ENCODE measurements at places on chromosomes 3 and 15. TPM values are rescaled to one million over a fixed set of nuclear protein-coding genes. Genes with fewer than 3 reads are reported as not detected.

DNA sequence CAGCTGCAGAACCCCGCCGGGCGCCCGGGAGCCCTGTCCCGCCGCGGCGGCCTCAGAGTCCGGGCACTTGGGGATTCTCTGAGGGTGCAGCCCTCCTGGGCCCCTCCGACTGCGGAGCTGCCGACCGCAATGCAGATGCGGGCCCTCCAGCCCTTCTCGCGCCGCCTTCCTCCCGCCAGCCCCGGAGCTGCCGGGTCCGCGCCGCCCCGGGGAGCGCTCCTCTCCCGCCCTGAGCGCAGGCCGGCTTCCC is 320 bp upstream of the ACAN start:
- H3K27me3 ChIP-seq, result no peaks in the 10 kb centered on the region
- H3K4me1 ChIP-seq, result peaks cover 4% of the 10 kb centered on the region
- no peak overlapping the region for H3K27ac ChIP-seq
- no peak for DNase-seq
- H3K36me3 ChIP-seq, result no peaks in the 10 kb centered on the region
- no peak overlapping the region for H3K4me3 ChIP-seq

CHRNA7 gene
- 4.4 TPM for total RNA-seq

GRCh38 chr3:162170581-162170980 is 674.0 kb downstream of the OTOL1 start:
- H3K4me1 ChIP-seq, result no peaks in the 10 kb centered on the region
- H3K4me3 ChIP-seq, result no peak overlapping the region
- no peak overlapping the region for H3K27ac ChIP-seq
- H3K27me3 ChIP-seq, result no peaks in the 10 kb centered on the region
- no peaks in the 10 kb centered on the region for H3K36me3 ChIP-seq

DNA sequence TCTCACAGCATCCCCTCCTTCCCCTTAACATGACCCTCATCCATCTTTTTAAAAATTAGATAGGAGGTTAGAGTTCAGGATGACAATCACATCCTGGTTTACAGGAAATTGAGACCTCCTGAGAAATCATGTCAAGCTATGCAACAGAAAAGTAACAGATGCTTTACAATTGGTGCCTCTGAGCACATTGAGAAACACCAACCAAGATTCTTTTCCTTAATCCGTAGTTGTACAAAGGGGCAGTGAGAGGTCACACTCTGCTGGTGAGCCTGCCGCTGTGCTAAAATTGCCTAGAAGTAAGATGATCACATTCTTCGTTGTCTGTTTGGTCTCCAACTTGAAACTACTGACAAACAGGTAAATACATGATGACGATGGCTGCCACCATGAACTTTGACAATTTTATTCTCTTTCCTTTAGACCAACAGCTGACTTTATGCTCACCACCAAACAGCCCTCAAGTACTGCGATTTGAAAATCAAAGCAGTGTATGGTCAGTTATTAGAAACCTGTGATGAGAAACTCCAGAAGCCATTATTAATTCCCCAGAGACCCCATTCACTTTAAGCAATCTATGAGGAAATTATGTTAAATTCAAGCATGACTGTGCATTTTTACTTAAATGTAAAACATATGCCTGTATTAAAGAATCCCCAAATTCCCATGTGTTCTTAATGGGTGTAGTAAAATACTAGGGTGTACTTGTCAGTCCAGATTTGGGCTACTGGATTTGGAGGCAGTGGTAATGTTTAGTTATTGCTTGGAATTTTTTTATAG is 210.7 kb upstream of the UBE2E1 start:
- no peaks in the 10 kb centered on the region for H3K27me3 ChIP-seq
- no peaks in the 10 kb centered on the region for H3K36me3 ChIP-seq
- H3K4me1 ChIP-seq, result no peaks in the 10 kb centered on the region
- DNase-seq, result no peak
- no peak overlapping the region for H3K4me3 ChIP-seq
- no peak overlapping the region for H3K27ac ChIP-seq

GRCh38 chr3:5437296-5437782 is 249.8 kb downstream of the EDEM1 start:
- H3K27me3 ChIP-seq, result no peaks in the 10 kb centered on the region
- no peaks in the 10 kb centered on the region for H3K36me3 ChIP-seq
- H3K27ac ChIP-seq, result no peak overlapping the region
- no peak overlapping the region for H3K4me3 ChIP-seq
- DNase-seq, result no peak

GRCh38 chr3:144840866-144841265 is 869.2 kb downstream of the DIPK2A start:
- DNase-seq, result no peak
- no peaks in the 10 kb centered on the region for H3K36me3 ChIP-seq
- no peaks in the 10 kb centered on the region for H3K4me1 ChIP-seq
- no peak overlapping the region for H3K27ac ChIP-seq
- H3K27me3 ChIP-seq, result no peaks in the 10 kb centered on the region
- H3K4me3 ChIP-seq, result no peak overlapping the region

DNA sequence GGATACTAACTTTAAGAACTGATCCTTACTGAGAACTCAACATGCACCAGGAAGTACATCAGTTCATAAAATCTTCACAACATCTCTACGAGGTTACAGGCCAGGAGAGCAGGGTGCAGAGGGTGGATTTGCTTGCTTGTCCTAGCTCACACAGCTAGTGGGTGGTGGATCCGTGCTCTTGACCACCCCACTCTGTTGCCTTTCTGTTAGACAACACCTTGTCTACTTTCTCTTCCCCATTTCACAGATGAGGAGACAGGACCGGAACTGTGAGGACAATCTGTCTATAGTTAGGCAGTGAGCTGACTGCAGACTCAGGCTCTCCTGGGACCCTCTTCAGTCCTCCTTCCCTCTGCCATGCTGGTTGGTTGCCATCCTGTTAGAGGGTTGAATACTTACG is 221.7 kb upstream of the TLE3 start:
- H3K4me1 ChIP-seq, result peaks cover 3% of the 10 kb centered on the region
- no peaks in the 10 kb centered on the region for H3K36me3 ChIP-seq
- no peak overlapping the region for H3K4me3 ChIP-seq
- no peak for DNase-seq
- H3K27ac ChIP-seq, result no peak overlapping the region

DNA sequence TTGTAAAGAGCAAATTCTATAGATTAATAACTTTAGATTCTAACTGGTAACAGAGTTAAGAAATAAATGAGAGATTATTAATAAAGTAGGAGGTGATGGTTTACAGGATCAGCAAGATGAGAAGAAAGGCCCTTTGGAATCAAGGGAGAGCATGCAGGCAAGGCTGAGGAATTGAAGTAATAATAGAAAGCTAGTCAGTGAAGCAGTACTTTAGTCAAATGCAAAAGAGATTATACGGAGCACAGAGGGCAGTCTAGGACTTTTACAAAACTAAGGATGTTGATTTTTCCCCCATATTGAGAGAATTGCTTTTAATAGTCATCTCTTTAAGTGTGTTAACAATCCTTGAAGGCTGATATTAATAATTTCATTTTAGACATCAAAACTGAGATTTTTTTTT is 146.4 kb downstream of the ROBO2 start:
- no peak overlapping the region for H3K4me3 ChIP-seq
- no peak overlapping the region for H3K27ac ChIP-seq
- no peaks in the 10 kb centered on the region for H3K27me3 ChIP-seq
- no peaks in the 10 kb centered on the region for H3K4me1 ChIP-seq
- H3K36me3 ChIP-seq, result no peaks in the 10 kb centered on the region

- peaks cover 56% of the 10 kb centered on the region for H3K4me1 ChIP-seq
- no peak overlapping the region for H3K4me3 ChIP-seq
- no peak for DNase-seq
- H3K36me3 ChIP-seq, result no peaks in the 10 kb centered on the region
- H3K27me3 ChIP-seq, result no peaks in the 10 kb centered on the region
Observed at GRCh38 chr15:45646220-45646619, 11.4 kb downstream of the SQOR start.

DNA sequence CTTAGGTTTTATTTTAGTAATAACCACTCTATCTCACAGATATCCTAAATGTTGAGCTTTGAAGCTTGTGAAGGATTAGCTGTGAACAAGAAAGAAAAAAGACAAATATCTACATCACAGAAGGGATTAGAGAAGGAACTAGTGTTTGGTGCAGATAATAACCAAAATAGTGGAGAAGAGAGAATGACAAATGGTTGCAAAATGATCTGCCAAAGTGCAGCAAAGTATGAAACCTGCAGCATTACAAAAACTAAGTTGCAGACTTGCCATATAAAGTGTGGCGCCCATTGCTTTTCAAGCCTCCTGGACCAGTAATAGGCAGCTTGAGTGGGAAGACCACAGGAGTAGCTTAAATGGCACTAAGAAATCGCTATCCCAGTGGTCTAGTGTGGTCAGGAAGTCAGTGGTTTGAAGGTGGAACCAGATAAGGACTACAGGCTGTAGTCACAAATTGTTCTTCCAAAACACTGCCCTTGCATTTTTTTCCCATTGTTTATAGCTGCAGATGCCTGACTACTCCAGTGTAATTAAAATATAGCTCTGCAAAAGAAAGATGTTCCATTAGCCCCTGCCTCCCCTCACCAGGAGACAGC is 20.7 kb downstream of the TPM1 start:
- DNase-seq, result no peak
- H3K4me1 ChIP-seq, result no peaks in the 10 kb centered on the region
- no peak overlapping the region for H3K4me3 ChIP-seq
- H3K27ac ChIP-seq, result no peak overlapping the region

DNA sequence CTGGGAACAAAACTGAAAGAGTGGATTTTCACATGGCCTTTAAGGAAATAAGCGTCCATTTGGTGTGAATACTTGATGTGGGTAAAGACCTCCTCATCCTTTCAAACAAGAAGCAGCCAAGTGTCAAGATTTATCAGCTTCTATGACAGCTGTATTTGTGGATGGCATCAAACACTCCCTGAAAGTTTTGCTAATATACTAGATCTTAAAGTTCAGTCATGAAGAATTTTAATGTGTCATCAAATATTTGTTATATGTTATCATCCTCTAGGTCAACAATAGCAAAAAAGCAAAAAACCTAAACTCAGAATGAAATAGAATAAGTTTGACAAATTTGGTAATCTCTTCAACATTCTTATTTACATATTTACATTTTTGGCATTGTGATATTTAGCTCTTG is 29.1 kb upstream of the LYSMD4 start:
- no peaks in the 10 kb centered on the region for H3K27me3 ChIP-seq
- no peak overlapping the region for H3K4me3 ChIP-seq
- no peak overlapping the region for H3K27ac ChIP-seq
- H3K36me3 ChIP-seq, result no peaks in the 10 kb centered on the region
- no peak for DNase-seq

LCTL gene
- total RNA-seq, result not detected

GRCh38 chr15:54917312-54917711 is 279.4 kb downstream of the RSL24D1 start:
- no peak overlapping the region for H3K27ac ChIP-seq
- no peaks in the 10 kb centered on the region for H3K36me3 ChIP-seq
- H3K4me1 ChIP-seq, result no peaks in the 10 kb centered on the region
- H3K4me3 ChIP-seq, result no peak overlapping the region
- DNase-seq, result no peak

DNA sequence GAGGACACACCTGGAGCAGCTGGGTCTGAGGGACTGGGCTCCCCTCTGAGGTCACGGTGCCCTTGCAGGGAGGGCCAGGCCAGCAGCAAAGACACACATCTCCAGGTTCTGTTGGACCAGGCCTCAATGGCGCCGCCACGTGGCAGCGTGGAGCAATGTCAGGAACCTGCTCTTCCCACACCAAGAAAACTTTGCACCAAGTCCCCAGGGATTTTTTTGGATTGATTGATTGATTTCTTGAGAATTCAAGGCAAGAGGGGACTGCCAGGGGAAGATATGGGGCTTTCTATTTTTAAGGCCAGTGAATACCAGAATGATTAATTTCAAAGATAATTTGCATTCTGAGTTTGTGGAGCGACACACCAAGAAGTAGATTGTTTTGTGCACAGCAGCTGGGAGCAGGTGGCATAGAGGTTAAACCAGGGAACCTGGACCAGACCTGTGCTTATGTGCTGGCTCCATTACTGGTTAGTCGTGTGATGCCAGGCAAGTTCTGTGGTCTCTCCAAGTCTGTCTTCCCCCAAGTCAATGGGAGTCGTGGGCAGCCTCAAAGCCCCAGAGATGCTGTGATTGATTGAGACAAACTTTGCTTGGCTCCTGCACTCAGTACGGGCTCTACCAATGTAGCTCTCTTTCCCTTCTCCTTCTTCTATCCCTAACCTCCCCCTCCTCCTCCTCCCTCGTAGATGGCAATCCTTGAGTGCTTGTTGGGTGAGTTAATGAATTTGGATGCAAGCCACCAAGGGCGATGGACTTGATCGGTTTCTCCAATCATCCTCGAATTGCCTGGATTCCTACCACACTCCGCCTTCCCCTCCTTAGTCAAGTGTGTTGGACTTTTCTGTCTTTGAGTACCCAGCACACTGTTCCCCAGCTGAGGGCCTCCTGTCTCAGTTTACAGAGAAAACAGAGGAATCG is 96.2 kb upstream of the TRPM1 start:
- no peaks in the 10 kb centered on the region for H3K4me1 ChIP-seq
- H3K27me3 ChIP-seq, result no peaks in the 10 kb centered on the region
- H3K36me3 ChIP-seq, result no peaks in the 10 kb centered on the region
- no peak overlapping the region for H3K27ac ChIP-seq
- peak; percentile 23 for DNase-seq

DNA sequence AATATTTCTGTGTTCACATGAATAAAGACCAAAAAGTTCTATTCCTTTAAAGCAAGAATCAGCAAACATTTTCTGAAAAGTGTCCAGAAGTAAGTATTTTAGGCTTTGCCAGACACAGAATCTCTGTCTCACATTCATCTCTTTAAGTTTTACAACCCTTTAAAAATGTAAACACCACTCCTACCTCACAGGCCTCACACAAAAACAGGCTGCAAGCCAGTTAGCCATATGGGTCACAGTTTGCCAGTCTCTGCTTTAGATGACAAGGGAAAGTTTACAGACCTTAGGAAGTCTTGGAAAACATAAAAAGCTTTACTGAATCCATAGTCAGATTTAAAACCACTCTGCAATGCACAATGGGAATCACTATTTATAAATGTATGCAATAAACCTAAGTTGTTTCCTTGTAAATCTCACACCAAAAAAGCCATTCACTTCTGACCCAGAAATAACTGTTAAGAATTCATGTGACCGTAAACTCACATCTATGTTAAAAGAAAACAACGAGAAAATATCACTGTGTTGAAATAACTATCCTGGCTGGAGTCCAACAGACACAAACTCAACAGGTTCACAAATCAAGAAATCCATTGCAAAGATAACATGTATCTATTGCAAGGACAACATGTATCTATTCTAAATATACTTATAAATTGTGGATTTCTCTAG is 308.2 kb downstream of the ULK4 start:
- no peaks in the 10 kb centered on the region for H3K4me1 ChIP-seq
- no peak overlapping the region for H3K4me3 ChIP-seq
- no peaks in the 10 kb centered on the region for H3K27me3 ChIP-seq
- H3K27ac ChIP-seq, result no peak overlapping the region
- H3K36me3 ChIP-seq, result no peaks in the 10 kb centered on the region
- DNase-seq, result no peak

DNA sequence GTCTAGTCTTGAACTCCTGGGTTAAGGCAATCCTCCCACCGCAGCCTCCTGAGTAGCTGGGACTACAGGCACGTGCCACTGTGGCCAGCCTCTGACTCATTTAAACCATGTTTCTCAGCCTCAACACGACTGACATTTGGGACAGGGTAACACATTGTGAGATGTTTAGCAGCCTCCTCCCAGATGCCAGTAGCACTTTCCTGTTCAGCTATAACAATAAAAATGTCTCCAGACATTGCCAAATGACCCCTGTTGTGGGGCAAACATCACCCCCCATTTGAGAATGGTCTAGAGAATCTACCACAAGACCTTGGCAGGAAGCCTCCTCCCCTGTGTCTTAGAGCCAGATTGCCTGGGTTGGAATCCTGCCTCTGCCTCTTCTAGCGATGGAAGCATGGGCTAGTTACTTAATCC is 8.4 kb downstream of the TMEM40 start:
- H3K27ac ChIP-seq, result no peak overlapping the region
- no peak for DNase-seq
- H3K27me3 ChIP-seq, result no peaks in the 10 kb centered on the region
- no peak overlapping the region for H3K4me3 ChIP-seq
- no peaks in the 10 kb centered on the region for H3K36me3 ChIP-seq
- peaks cover 8% of the 10 kb centered on the region for H3K4me1 ChIP-seq

Measured in body of pancreas (tissue), 4 donors.